ENCODE measurements at places on chromosomes 2 and 18.

- DNase-seq: no peak
Observed at GRCh38 chr2:137525641-137526190, 438.6 kb upstream of the HNMT start.

DNA sequence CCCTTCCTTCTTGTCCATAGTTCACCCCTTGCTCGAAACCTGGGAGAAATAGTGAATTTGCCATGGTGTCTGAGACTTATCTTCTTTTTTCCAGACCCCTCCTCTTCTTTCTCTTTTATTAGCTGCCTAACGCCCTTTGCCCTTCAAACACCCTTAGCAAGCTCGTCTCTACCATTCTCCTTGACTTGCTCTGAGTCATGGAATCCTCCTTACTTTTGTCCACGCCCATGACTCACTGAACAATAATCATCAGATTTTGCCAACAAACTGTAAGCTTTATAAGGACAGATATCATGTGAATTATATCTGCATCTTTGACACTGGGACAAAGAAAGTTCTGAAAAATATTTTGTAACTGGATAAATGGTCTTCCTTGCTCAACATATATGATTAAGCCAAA lies 67.1 kb upstream of the CNTNAP5 start:
- no peak for DNase-seq

DNA sequence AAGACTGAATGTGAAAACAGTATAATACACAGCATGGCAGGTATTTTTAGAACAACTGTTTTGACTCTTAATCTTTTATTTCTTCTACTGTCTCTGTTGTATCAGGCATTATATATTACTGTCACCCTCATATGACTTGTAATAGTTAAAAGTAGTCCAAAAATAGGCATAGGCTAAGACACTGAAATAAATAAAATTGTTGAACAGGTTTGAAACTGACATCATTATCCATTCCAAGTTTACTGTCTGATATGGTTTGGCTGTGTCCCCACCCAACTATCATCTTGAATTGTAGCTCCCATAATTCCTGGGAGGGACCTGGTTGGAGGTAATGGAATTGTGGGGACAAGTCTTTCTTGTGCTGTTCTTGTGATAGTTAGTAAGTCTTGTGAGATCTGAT lies 91.4 kb upstream of the CDH19 start:
- no peak for DNase-seq

DNA sequence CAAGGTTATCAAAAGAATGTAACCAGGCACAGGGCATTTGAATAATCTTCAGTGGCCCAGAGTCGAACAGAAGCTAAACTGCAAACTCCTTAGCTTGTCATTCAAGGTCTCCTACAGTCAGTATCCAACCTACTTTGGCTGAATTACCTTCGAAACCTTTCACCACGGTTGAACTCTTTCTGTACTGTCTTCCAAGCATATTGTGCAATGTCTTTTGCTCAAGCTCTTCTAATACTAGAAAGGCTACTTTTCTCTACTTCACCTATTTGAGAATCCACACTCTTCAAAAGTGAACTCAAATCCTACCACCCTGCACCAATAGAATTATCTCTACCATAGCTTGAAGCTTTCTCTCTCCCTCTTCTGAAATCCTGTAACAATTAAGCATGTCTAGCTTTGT lies 142.9 kb downstream of the NR4A2 start:
- DNase-seq: no peak

- DNase-seq: no peak
Observed at GRCh38 chr18:23530195-23530594, 26.9 kb downstream of the RMC1 start.

DNA sequence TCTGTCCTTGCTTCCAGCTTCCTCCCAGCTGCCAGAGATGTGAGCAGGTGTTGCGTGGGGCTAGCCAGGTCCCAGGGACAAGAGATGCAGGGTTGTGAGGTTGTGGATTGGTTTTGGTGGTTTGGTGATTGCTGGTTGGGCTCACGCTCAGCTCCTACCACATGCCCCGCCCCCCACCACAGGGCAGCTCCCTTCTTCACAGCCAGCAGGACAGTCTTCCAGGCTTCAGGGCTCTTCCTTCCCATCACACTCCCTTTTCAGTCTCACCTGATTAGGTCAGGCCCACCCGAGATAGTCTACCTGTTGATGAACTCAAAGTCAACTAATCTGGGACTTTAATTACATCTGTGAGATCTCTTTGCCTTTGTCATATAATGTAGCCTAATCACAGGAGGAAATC lies 52.0 kb upstream of the GLI2 start:
- no peak for DNase-seq

DNA sequence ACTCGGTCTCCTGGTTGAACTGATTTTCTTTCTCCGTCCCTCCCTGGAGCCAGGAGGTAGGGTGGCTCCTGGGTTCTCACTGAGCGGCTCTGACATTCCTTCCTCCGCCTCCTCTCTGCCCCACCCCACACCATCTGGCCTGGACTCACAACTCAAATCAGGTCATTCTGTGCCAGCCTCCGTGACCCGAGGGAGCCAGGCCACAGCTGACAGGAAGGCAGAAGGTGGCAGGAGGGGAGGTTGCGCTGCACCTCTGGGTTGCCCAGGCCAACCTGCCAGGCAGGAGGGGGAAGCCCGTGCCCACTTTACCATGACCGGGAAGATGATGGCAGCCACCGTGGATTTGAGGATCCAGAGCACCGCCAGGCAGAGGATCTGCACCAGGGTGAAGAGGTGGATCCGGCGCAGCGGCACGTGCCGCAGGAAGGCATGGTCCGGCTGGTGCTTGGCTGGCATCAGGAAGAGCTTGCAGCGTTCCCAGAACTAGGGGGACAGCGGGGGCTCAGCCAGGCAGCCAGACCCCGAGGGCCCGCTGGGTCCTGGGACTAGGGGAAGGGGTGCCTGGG lies 28.3 kb downstream of the MTHFD2 start:
- no peak for DNase-seq

DNA sequence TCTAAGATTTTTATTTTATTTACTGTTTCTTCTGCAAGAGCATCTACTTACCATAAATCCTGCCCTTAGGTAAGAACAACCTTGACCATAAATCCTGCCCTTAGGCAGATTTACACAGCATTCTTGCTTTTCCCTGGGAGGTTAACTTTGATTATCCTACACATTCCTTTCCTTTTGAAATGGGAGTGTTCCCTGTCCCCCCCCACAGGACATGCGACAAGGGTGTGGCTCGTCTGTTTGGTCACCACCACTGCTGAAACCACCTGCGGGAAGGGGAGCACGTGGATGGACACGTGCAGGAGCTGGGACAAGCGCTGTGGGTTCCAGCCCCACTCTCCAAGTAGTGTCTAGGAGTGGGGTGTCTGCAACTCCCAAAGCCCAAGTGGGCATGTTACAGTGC lies 239.3 kb upstream of the SP5 start:
- no peak for DNase-seq

DNA sequence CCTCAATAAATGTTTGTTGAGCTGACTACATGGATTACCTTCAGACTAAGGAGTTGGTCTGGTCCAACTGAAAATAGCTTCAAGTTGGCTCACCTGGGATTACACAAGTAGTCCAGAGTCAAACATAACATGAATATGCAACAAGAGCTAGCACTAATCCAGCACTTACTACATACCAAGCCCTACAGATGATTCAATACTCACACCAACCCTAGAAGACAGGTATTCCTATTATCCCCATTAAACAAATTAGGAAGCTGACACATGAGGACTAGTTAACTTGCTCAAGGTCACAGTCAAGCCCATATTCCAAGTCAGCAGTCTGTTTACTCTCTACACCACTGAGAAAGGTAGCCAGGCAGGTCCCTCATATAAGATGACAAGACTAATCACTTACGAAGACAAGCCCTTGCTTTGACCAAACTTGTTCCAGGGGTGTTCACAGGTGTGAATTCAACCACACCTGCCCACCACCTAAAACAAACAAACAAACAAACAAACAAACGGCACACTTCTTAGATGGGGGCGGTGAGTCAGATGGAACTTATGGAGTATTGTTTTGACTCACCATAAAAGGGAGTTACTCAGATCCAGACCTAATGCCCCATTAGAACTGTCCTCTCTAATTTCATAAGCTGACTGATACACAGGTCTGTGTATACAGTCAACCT lies 29.1 kb downstream of the TMEM131 start:
- no peak for DNase-seq

DNA sequence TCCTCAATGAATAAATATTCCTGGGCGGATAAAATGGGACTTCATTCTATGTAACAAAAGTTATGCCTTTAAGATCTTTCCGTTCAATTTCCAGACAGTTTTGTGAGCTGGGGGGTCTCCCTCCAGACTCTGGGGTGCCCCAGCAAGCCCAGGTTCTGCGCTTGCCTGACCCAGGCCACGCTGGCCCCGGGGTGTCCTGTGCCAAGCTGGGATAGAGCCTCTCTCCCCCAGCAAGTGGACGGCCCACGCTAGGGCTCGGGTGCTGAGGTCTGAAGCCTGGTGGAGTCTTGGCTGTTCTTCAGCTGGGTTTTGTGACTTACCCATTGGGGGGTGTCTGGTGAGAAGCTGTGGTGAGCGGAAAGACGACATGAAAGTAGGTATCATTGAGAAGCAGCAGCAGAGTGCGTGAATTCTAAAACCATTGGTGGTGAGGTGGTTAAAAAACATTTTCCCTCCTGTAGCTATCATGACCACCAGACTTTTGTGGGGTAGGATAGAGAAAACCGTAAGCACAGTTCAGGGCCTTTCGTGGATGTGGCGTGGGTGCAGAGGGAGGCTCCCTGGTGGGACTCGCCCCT lies 346.8 kb downstream of the ANAPC1 start:
- no peak for DNase-seq

GRCh38 chr2:238945433-238946150 lies 97.7 kb downstream of the TWIST2 start:
- no peak for DNase-seq

DNA sequence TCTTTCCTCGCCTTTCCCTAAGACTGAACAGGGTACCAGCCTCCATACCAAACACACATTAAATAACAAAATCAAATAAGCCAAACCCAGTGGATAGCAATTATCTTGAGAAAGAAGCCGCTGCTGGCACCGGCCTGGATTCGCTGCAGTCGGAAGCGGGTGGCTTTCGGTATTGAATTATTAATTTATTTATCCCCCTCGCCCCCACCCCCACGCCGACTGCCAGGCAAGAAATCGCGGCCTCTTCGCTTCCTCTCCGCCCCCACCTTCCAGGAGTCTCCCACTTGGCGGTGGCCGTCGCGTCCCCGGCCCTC lies 370 bp upstream of the ZNF804A start:
- DNase-seq: no peak

- no peak for DNase-seq
Observed at GRCh38 chr2:225270861-225271260, 128.6 kb upstream of the NYAP2 start.

DNA sequence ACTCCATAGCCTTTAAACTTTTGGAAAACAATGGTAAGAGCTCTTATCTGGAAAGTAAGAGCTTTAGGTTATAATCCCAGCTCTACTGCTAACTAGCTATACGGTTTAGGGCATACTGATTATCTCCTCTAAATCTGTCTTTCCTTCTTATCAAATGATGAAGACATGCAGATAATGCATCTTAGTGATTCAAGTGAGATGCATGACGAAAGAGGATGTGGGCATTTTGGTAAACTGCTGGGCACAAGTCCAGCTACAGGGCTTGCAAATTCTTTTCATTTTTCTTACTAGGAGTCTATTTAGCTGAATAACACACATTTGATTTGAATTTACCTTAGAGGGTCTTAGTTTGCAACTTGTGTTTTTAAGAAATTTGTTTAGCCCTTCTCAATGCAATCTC lies 1604.8 kb upstream of the ZEB2 start:
- DNase-seq: no peak

DNA sequence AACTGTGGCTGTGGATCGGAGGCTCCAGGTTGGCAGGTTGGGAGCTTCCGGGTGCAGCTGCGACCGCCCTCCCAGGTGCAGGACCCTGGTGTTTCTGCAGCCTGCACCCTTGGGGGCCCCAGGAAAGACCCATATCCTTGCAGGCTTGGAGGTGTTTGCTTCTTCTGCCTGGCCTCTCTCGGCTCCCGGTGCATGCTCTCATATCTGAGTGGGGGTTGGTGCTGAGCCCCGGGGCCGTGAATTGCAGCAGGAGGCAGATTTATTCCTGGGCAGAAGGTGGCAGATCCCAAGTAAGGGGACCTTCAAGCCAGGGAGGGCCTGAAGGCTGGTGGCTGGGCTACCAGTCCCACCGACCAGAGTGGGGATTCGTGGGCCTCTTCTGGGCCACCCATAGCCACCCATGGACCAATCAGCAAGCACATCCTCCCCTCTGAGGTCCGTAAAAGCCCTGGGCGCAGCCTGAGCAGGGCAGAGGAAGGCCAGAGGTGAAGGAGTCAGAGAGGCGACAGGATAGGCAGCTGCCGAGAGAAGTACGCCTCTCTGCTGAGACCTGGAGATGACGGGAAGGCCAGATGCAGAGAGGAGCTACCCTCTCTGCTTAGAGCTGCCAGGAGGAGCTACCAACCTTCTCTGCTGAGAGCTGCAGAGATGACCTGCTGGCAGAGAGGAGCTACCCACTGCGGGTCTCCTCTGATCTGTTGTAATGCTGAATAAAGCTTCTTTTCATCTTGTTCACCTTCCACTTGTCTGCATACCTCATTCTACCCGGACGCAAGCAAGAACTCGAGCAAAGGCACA lies 1279.0 kb upstream of the LRRTM1 start:
- DNase-seq: no peak

- no peak for DNase-seq
Observed at GRCh38 chr2:240963868-240964703, 34.3 kb upstream of the SNED1 start.

DNA sequence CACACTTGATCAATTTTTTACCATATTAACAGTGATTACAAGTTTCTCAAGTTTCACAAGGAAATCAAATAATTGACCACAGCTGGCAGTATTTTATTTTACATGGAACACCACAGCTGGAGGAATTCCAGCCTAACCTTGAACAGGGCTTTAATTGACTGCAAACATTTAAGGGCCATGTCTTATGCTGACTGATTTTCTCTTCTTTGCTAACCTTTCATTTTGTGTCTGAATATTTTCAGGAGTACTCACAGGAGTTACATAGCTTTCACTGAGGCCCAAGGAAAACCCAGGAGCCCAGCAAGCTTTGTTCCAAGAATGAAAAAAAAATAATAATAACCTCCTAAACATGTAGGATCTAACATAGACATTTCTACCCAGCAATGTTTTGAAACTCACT lies 49.6 kb downstream of the FRZB start:
- no peak for DNase-seq

DNA sequence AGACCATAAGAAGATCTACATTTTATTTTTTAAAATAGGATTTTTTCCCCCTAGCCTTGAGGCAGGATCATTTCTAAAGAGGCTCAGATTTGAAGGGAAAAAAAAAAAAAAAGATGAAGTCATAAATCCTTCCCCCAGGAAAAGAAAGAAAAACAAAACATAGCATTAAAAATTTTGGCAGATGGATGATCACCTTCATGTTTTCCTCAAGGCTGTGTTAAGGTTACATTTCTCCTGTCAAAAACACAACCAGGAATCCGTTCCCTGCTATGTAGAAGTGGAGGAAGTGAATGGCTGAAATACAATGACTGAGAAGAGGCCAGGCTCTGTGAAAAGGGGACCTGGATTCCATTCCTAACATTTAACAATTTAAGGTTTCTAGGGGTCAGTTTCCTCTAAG lies 56.2 kb downstream of the EPHA4 start:
- no peak for DNase-seq

Data from esophagus squamous epithelium (tissue), 5 donors.